Kidney capillary endothelial cell (primary cell): ENCODE measurements at places on chromosomes 5 and 9.

GRCh38 chr5:150017226-150018005 lies 16.9 kb downstream of the HMGXB3 start:
- peak; percentile 80 for DNase-seq

DNA sequence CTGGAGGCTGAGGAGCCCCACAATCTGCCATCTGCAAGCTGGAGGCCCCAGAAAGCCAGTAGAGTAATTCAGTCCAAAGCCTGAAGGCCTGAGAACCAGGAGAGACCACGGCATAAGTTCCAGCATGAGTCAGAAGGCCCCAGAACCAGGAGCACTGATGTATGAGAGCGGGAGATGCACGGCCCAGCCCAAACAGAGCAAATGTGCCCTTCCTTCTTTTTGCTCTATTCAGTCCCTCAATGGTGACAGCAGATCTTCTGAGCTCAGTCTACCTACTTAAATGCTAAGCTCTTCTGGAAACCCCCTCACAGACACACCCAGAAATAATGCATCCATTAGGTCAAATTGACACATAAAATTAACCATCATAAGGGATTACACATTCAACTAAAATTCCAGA lies 277.6 kb downstream of the ATPSCKMT start:
- DNase-seq = no peak

DNA sequence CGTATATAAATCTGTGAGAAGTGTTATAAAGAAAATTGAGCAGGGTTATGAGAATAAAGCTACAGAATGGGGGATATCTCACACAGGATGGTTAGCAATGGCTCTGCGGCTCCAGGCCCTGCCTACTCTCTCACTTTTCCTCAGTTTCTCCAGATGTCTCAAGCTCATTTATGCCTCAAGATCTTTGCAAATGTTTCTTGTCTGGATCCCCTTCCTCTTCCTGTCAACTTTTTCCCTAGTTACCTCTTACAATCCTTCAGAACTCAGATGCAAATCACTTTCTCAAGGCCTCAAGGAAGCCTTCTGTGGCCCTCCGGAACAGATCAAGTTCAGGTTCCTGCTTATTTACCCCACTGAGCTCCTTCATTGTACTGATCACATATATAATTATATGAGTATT lies 386.4 kb downstream of the RAB3C start:
- no peak for DNase-seq

DNA sequence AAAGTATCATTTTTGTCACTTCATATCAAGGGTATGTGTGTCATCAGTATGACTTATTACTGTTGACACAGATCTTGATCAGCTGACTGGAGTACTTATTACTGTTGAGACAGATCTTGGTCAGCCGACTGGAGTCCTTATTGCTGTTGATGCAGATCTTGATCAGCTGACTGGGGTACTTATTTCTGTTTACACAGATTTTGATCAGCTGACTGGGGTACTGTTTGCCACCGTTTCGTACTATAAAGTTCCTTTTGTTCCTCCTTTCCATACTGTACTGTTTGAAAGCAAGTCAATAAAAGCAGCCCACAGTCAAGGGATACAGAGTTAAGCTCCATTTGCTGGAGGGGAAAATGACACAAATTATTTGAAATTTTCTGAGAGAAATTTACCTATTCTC lies 347.3 kb downstream of the CDH12 start:
- no peak for DNase-seq

- no peak for DNase-seq
Observed at GRCh38 chr9:97831843-97832636, 21.0 kb upstream of the FOXE1 start.

GRCh38 chr5:115985802-115986757 lies 23.8 kb downstream of the LVRN start:
- no peak for DNase-seq

GRCh38 chr5:20105915-20106314 lies 117.9 kb upstream of the CDH18 start:
- DNase-seq = no peak
